ENCODE measurements at places on chromosomes 16 and 17.
A peak's percentile ranks its signal among the peaks of the same experiment; 100 is the strongest.

- no peak overlapping the region for H3K27ac ChIP-seq
- H3K4me1 ChIP-seq: peaks cover 20% of the 10 kb centered on the region
- peaks cover 6% of the 10 kb centered on the region for H3K36me3 ChIP-seq
- DNase-seq: no peak
Measured at GRCh38 chr17:63082273-63082861, 116.3 kb downstream of the TANC2 start.

- no peaks in the 10 kb centered on the region for H3K36me3 ChIP-seq
- H3K4me3 ChIP-seq: no peak overlapping the region
- no peak for DNase-seq
- H3K27me3 ChIP-seq: peaks cover 13% of the 10 kb centered on the region
Measured at GRCh38 chr17:33657181-33657580, 364.1 kb upstream of the ASIC2 start.

DNA sequence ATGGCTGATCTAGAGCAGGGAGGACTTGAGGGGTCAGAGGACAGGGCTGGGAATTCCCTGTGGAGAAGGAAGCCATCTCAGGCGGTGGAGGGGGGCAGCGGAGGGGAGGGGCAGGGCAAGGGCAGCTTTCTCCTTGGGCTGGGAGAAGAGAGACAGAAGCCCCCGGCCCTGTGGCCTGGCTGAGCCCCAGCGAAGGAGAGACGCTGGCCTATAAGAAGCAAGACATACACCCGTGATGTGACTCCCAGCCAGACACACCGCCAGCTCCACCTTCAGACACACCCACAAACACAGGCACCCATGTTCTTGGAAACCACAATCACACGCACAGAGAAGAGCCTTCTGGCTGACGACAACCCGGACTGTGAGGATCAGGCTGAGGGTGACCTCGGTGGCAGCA lies 10.0 kb downstream of the TRPV3 start:
- no peaks in the 10 kb centered on the region for H3K36me3 ChIP-seq
- no peak for DNase-seq
- no peak overlapping the region for H3K27ac ChIP-seq
- peaks cover 12% of the 10 kb centered on the region for H3K27me3 ChIP-seq

DNA sequence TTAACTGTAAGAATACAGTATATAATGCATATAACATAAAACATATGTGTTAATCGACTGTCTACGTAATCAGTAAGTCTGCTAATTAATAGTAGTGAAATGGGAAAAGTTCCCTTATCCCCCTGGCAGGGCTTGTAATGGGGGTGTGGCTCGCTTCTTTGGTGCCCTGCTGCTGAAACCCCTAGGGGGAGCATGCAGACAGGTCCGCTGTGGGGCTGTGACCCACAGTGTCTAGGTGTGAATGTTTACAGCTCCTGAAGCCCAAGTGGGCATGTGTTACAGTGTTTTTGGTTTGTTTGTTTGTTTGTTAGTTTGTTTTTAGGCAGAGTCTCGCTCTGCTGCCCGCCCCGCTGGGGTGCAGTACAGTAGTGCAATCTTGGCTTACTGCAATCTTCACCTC lies 495.7 kb downstream of the SHISA9 start:
- no peaks in the 10 kb centered on the region for H3K36me3 ChIP-seq
- H3K27me3 ChIP-seq: no peaks in the 10 kb centered on the region
- H3K4me1 ChIP-seq: no peaks in the 10 kb centered on the region
- H3K27ac ChIP-seq: no peak overlapping the region
- no peak overlapping the region for H3K4me3 ChIP-seq

GRCh38 chr16:88622125-88622524 lies 16.2 kb upstream of the IL17C start:
- H3K27me3 ChIP-seq: peaks cover 3% of the 10 kb centered on the region
- peaks cover 26% of the 10 kb centered on the region for H3K4me1 ChIP-seq
- no peak overlapping the region for H3K4me3 ChIP-seq
- DNase-seq: no peak

- peaks cover 62% of the 10 kb centered on the region for H3K4me1 ChIP-seq
- peaks cover 8% of the 10 kb centered on the region for H3K27me3 ChIP-seq
- peak overlapping the region; percentile 45 for H3K27ac ChIP-seq
- H3K4me3 ChIP-seq: no peak overlapping the region
- no peaks in the 10 kb centered on the region for H3K36me3 ChIP-seq
Measured at GRCh38 chr16:56348168-56349085, 76.9 kb downstream of the AMFR start.

DNA sequence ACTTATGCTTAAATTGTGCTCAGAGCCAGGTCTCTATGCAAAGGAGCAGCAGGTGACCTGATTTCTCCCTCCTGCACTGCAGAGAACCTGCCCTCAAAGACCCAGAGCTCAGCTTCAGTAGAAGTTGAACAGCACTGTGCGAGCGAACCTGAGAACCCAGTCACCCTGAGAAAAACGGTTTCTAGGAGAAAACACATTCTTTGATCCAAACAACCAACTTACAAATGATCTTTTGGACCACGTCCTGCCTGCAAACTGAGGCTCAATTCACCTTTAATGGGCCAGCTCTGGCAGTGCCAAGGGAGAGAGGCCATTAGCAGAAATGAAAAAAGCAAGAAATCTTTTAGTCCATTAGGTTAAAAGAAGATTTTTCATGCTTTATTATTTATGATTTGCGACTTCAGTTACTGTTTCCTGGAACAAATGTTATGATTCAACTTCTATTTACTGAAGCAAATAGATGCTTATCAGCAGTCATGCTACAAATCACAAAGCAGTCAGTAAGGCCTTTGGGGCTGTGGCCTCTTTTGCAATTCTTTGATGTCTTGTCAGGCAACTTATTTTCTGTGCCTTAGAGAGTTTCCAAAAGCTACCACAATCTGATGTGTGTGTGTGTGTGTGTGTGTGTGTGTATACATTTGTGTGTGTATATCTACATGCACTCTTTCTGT lies 65.7 kb upstream of the LRRC37A3 start:
- peaks cover 19% of the 10 kb centered on the region for H3K4me1 ChIP-seq
- no peak for DNase-seq
- no peak overlapping the region for H3K27ac ChIP-seq
- H3K4me3 ChIP-seq: no peak overlapping the region
- peaks cover 8% of the 10 kb centered on the region for H3K27me3 ChIP-seq
- peaks cover 6% of the 10 kb centered on the region for H3K36me3 ChIP-seq
